Fibroblast of gingiva (primary cell): ENCODE measurements at places on chromosomes 13 and 19.

- no peak for DNase-seq
Observed at GRCh38 chr13:99566125-99567083, 65.1 kb downstream of the TM9SF2 start.

GRCh38 chr13:32001154-32001768, 30.3 kb upstream of the FRY start:
- DNase-seq, result peak; percentile 34

GRCh38 chr13:45142440-45143345, 22.4 kb downstream of the GTF2F2 start:
- DNase-seq, result no peak

- DNase-seq, result peak; percentile 67
Observed at GRCh38 chr13:113192902-113193301, 15.6 kb downstream of the PCID2 start.

DNA sequence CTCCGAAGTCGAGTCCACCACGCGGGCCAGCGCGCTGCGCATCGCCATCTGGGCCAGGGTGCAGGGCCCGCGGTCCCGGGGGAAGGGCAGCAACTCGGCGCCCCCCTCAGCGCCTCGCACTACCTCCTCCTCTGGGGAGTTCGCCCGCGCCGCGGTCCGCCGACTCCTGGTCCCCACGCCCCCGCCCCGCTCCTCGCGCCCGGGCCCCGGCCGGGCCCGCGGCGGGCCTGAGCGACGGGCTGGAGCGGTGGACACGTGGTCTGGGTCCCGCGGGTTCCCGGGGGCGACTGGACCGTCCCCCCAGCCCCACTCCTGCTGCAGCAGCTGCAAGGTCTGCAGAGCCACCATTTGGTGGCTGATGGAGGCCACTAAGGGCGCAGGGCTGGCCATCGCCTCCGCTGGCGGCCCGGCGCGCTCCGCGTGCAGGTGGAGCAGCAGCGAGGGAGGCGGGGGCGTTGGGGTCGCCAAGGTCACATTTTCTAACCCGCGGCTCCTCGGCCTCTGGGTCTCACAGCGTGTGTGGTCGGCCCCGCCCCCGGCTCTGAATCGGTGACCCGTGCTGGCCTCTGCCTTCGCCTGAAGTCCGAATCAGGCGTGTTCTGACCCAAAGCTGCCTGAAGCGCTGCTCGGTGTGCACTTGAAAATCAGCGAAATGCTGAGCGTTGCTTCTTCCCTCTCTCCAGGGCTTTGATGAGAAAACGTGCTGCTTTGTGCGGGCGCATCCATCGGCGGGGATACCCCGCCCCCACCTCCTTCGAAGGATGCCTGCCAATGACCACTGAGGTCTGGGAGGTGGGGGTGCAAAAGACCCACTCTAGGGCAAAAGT, at the start of gene DLEU7:
Gene DLEU7, minus strand, starts transcription at position 436 of the 827 bp plus-strand sequence. Its CDS starts 46 bp downstream, at position 390.
- no peak for DNase-seq

- DNase-seq, result no peak
Observed at GRCh38 chr19:35718345-35719041, 690 bp downstream of the KMT2B start.

- DNase-seq, result no peak
Observed at GRCh38 chr13:47976325-47976724, 24.7 kb downstream of the SUCLA2 start.

- no peak for DNase-seq
Observed at GRCh38 chr19:17910791-17911360, 21.9 kb upstream of the CCDC124 start.

GRCh38 chr19:41957838-41958366, 1.2 kb downstream of the RABAC1 start:
- peak; percentile 70 for DNase-seq

DNA sequence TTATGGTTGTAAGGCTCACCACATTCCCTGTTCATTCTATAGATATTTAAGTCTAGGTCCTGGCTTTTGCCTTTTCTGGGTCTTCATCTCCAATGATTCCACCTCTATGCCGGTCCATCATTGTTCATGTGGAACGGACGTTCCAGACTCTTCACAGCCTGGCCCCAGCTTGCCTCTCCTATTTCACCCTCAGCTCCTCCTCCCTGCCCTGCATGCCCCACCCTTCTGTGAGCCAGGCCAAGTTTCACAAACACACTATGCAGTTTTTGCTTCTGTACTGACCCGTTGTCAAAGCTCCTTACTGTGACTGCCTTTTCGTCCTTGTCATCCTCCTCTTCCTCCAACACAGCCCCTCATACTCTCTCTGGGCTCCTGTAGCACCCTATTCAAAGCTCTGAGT, 31.3 kb downstream of the TEX26 start:
- peak; percentile 27 for DNase-seq

- no peak for DNase-seq
Observed at GRCh38 chr19:355134-355533, 10.5 kb upstream of the MIER2 start.

- no peak for DNase-seq
Observed at GRCh38 chr19:5545984-5546383, 21.8 kb downstream of the TINCR start.

GRCh38 chr13:76976490-76976889, 15.4 kb upstream of the CLN5 start:
- DNase-seq, result no peak

GRCh38 chr13:44051918-44052675, 172.4 kb downstream of the LACC1 start:
- DNase-seq, result no peak

- DNase-seq, result no peak
Observed at GRCh38 chr13:79477968-79478367, 3.0 kb upstream of the NDFIP2 start.

DNA sequence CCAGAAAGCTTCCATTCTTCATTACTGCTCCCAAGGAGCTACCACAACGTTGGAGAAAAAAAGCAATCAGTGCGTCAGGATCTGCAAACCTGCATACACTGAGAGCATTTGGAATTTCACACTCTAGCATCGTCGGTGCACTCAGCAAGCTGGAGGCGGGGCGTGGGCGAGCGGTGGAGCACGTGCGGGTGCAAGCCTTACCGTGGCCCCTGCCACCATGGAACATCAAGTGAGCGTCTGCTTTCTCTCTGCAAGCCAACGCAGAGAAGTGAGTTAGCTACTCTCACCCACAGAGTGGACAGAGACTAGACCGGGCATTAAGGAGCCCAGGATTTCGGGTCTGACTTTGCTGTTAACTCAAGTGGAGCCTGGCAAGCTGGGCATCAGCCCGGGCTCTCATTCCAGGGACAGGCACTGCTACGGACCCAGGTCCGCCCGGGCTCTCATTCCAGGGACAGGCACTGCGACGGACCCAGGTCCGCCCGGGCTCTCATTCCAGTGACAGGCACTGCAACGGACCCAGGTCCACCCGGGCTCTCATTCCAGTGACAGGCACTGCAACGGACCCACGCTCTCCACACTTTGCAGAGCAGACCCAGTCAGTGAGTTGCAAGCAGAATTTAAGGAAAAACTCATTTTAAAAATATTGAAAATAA, 124.1 kb upstream of the SPACA7 start:
- DNase-seq, result no peak

DNA sequence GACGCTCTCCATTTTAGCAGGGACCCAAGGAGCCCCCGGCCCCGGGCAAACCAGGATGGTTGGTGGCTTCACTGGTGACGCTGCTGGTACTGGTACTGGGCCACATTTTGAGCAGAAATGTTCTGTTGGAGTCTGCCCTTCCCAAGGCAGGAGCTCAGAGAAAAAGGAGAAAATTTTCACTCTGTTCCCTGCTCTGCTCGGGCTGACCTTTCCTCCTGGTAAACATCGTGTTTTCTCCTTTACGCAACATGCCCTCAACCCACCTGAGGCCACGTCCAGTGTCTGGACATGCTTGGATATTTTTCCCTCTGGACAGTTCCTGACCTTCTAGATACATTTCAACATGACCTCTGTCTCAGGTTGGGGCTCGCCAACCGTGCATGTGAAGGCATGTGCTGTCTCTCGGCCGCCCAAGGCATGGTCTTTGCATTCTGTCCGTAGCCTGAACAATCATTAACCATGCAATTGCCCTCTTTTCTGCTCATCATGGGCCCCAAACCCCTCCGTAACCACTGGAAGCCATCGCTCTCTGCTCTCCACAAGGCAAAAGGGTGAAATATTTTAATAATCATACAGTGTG, 115.2 kb upstream of the PEG3 start:
- DNase-seq, result no peak

- DNase-seq, result peak; percentile 100
Observed at GRCh38 chr13:42747399-42747873, 33.9 kb upstream of the FAM216B start.

- DNase-seq, result peak; percentile 76
Observed at GRCh38 chr13:95411428-95412040, 110.3 kb upstream of the ABCC4 start.

- no peak for DNase-seq
Observed at GRCh38 chr13:112184261-112184660, 117.3 kb downstream of the SOX1 start.

- peak; percentile 71 for DNase-seq
Observed at GRCh38 chr19:55418185-55418584, 10.6 kb upstream of the UBE2S start.

DNA sequence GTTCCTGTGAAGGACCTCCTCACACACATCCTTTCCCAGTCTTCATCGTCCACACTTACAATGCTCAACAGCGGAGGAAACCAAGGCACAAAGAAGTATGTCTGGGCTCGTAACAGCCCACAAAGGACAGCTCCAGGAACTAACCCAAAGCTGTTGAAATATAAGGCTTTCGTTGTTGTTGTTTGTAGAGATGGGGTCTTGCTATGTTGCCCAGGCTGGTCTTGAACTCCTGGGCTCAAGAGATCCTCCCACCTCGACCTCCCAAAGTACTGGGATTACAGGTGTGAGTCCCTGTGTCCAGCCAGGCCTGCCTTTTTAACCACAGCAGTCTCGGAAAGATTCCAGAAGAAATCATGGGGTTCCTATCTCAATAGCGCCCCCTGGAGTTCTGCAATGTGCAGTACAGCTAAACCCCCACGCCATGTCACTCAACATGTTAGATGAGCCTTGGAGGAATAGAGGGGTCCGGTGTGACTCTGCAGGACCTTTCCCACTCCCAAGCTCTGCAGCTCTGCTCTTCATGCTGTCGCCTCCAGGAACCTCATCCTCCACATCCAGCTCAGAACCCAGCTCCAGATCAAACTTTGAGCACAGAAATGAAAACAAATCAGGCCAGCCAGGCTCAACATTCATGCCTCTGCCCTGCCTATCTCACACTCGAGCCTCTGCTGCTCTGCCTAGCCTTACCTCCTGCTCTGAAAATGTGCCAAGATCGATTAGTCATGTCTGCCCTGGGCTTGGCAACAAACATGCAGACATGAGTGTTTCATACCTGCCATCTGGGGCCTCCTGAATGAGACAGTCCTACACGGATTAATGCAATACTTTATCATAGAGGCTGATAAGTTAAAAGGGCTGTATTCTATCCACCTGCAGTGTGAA, 7.5 kb downstream of the PLA2G4C start:
- DNase-seq, result no peak

- no peak for DNase-seq
Observed at GRCh38 chr13:49530457-49530856, 34.7 kb downstream of the PHF11 start.

DNA sequence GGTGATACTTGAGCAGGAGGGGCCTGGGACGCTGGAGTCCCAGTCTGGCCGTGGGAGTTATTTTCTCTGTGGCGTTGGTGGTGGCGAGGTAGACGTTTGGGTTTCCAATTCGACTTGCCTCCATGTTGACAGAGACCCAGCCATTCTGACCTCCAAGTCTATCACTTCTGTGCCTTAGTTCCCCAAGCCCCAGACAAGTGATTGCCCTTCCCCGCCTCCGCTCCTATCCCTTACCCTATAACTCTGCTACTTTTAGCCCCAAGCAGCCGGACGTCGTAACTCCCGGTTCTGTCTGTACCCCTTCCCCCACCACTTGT, 549 bp downstream of the TIMM50 start:
- DNase-seq, result no peak

GRCh38 chr13:37360556-37360955, 238.0 kb downstream of the POSTN start:
- no peak for DNase-seq

- peak; percentile 99 for DNase-seq
Observed at GRCh38 chr13:27251166-27252091, at the start of gene RPL21. Gene RPL21, plus strand, starts transcription at chr13:27251558. Its CDS starts 2,219 bp downstream, at chr13:27253777.

DNA sequence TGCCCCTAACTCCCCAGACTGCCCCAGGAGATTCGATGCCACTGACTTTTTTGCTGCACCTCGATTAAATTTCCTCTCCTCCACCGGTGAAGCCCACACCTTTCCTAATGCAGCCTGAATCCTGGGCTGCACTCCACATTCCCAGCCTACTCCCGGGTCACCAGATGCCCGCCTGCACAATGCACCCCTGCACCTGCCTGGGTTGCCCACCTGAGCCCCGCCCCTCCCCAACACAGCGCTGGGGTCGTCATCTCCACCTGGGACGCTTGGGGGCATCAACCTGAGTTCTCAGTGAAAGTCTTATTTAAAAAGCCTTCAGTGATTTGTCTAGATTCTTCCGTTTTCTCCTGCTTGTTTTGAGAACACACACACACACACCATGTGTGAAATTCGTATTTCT, 24.5 kb upstream of the DPP9 start:
- no peak for DNase-seq

- no peak for DNase-seq
Observed at GRCh38 chr13:95571941-95572340, 19.4 kb downstream of the CLDN10 start.

DNA sequence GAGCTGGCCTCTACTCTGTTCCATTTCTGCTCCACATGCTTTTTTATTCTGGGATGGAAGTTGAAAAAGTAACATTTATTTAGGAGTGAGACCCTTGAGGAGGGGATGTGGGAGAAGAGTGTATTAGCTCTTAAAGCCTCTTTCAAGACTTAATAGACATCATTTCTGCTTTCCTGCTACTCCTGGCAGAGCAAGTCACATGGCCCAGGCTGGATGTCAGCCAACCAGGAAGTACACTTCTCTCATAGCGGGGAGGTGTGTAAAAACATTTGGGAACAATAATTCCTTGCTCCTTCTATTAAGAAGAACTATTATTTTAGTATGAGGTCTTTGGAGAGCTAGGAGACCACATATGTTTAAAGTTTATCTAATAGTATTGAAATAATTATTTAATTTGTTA, 40.6 kb upstream of the FAM216B start:
- no peak for DNase-seq

- no peak for DNase-seq
Observed at GRCh38 chr13:78742659-78743058, 83.7 kb upstream of the OBI1 start.

GRCh38 chr19:7360393-7360984, 11.8 kb downstream of the ARHGEF18 start:
- DNase-seq, result no peak

- no peak for DNase-seq
Observed at GRCh38 chr19:45114116-45114515, 21.1 kb downstream of the PPP1R37 start.

- peak; percentile 17 for DNase-seq
Observed at GRCh38 chr13:79966493-79966895, 374.4 kb downstream of the SPRY2 start.

- DNase-seq, result no peak
Observed at GRCh38 chr13:56347014-56347413, 793.7 kb upstream of the PRR20A start.

GRCh38 chr13:99803141-99803540, 168.4 kb downstream of the ZIC5 start:
- no peak for DNase-seq

DNA sequence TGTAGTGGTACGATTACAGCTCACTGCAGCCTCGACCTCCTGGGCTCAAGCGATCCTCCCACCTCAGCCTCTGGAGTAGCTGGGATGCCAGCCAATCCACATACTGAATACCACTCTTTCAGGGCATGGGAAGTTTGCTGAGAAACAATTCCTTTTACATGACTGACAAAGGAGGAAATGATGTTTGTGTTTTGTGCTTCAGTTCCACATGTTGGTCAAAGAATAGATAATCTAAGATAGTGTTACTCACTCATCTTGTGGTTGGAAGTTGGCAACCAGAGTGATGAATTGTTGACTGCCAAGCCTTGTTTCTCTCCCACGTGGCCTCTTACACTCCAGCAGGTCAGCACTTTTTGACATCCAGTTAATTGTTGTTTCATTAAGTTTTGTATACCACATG, 7.6 kb downstream of the MBD3L2B start:
- no peak for DNase-seq
